ENCODE measurements at places on chromosomes 13 and 19.

- no peak for DNase-seq
Measured at GRCh38 chr19:3606174-3606689, 443 bp downstream of the TBXA2R start.

GRCh38 chr13:106686163-106686562 lies 118.2 kb upstream of the ARGLU1 start:
- DNase-seq: no peak

DNA sequence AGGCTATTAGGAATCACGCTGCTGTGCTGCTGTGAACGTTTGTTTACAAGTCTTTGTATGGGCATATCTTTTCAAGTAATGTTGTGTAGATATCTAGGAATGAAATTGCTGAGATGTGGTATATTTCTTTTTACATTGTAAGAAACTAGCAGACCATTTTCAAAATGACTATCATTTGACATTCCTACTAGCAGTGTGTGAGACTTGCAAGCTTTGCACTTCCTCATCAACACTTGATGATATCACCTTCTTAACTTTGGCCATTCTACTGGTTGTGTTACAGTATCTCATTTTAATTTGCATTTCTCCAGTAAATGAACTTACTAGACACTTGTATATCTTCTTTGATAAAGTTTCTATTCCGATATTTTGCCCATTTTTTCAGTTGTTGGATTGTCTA lies 12.1 kb downstream of the METTL21C start:
- DNase-seq: no peak

GRCh38 chr19:49186108-49186507 lies 28.5 kb downstream of the TRPM4 start:
- no peak for DNase-seq

DNA sequence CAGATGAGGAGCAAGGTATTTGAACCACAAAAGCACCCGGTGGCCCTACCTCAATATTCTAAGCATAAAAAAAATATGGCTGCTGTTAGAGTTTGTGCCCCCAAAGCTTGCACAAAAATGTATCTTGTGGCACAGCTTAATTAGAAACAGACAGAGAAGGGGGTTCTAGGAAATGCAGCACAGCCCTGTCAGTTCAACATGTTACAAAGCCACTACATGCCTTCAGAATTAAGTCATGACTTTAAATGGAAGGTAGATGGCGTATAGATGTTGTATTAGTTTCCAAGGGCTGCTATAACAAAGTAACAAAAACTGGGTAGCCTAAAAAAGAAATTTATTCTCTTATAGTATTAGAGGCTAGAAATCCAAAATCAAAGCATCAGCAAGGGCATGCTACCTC lies 703.8 kb downstream of the DIAPH3 start:
- no peak for DNase-seq

- no peak for DNase-seq
Measured at GRCh38 chr13:79423801-79424642, 18.0 kb upstream of the RBM26 start.

GRCh38 chr13:76871432-76871831 lies 14.8 kb downstream of the KCTD12 start:
- DNase-seq: no peak

- DNase-seq: no peak
Measured at GRCh38 chr13:98941126-98941525, 36.7 kb downstream of the DOCK9 start.

DNA sequence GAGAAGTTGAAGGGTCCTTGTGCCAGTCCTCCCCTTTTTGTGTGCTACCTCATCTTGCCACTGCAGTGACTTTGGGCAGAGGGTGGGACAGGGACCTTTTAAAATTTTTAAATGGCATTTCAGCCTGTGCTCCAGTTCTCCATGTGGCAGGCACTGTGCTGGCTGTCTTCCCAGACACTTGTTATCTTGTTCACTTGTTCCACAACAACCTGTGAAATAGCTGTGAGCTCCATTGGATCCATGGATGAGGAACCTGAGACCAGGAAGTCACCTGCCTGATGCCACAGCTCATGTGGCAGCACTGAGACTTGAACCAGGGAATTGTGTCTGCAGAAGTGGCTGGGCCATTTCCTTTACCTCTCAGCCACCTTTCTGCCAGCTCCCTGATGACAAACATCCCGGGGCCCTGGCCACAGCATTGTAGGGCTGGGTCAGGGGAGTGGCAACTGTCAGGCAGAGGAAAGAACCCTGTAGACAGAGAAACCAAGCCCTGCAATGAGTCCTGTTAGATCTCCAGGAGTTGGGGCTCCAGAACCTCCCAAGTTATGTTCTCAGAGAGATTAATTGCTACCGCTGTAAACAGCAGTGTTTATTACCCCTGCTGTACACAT lies 6.4 kb downstream of the EGLN2 start:
- DNase-seq: no peak

DNA sequence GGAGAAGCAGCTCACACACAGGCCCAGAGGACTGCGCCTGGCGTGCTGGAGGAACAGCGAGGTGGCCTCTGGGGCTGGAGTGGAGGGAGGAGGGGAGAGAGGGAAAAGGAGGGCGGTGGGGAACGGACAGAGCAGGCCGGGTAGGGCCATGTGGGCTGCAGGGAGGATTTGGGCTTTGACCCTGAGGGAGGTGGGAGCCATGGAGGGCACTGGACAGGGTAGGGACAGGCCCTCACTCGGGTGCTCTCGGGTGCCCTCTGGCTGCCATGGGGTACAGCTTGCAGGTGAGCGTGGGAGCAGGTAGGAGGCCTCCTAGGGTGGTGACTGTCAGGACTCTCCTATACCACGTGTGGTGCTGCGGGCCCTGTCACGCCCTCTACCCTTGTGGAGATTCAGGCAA lies 22.8 kb downstream of the PLIN4 start:
- no peak for DNase-seq

DNA sequence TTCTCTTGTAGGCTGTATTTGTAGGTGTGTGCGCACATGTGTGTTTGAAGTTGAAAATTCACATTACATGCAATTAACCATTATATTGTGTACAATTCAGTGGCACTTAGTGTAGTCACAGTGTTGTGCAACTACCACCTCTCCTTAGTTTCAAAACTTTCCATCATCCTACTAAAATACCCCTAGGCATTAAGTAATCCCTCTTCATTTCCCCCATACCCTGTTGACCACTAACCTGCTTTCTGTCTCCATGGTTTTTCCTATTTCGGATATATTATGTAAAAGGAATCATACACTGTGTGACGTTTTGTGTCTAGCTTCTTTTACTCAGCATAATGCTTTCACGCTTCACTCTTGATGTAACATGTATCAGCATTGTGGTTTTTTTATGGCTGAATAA lies 16.1 kb downstream of the LSM14A start:
- DNase-seq: no peak

DNA sequence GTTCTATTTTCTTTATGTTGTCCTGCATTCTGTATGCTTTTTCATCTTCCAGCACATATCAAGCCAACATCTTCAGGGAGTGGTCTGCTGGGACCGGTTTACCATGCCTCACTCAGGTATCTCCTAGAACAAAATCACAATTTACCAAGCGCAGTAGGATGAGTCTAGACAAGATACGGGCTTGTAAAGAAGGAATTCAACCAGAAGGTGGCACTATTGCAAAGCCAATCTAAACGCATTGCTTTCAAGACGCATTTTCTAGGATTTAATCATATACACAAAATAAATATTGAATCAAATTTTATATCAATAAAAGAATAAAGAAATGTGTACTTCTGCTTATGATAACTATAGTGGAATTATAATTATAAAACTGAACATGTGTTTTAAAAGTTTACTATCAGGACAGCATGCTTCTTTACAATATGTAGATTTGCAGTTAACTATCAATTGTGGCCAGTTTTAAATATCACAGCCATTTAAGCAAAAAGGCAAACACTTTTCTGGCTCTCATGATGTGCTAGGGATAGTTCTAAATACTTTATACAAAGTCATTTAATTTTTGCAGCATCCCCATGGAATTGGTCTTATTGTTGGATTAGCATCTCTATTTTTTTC lies 16.1 kb upstream of the TPP2 start:
- no peak for DNase-seq

- no peak for DNase-seq
Measured at GRCh38 chr19:42577016-42577415, 17.7 kb downstream of the CEACAM8 start.

DNA sequence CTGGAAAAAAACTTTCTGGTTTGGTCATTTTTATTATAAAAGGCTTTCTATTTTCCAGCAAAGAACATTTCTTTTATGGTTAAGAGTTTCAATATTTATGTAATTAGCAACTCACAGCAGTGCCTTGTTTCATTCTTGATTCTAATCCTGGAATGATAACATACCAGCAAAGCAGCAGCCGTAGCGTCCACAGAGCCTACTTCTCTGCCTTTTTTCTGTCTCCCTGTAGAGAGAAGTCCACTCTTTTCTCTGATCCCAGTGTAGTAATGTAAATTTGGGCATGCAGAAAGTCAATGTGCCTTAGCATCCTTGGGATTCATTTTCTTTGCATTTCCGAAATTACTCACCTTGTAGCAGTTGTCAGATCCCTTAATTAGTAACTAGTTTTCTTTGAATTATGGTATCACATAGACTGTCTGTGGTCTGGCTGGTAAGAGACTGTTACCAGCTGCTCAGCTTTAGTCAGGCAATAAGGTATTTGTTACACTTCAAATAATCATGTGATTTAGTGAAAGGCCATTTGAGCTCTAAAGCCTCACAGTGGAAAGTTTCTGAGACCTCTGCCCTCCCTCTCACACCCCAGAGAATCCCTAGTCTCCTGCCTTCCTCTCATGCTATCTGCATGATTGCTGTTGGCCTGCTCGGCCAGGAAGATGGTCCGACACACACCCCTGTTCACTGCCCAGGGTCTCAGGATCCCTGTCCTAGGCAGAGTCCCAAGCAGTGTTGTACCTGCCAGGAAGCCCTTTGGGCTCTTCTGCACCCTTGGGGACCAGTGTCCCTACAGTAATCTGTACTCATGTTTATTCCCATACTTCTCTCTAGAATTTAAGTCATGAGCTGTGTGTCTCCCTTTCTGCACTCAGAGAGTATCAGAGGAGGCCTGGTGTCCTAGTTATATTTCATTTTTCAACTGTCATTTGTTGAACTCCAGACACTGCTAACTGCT lies 86.3 kb downstream of the LRCH1 start:
- no peak for DNase-seq

DNA sequence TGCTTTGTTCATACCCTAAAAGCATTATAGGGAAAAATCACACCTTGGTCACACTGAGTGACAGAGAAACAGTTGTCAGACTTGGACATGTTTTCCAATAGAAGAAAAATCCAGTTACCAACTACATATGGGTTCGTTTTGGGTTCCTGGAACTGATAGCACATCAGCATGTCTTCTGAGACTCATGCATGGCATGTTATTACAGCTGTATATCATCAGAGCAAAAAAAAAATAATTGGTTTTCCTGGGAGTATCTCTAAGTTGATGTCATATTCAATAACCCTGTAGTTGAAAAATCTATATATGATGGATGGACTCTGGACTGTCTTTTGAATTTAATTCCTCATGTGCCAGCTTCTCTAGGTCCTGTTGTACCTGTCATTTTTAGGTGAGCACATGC lies 211.6 kb downstream of the DNAJC15 start:
- DNase-seq: no peak

DNA sequence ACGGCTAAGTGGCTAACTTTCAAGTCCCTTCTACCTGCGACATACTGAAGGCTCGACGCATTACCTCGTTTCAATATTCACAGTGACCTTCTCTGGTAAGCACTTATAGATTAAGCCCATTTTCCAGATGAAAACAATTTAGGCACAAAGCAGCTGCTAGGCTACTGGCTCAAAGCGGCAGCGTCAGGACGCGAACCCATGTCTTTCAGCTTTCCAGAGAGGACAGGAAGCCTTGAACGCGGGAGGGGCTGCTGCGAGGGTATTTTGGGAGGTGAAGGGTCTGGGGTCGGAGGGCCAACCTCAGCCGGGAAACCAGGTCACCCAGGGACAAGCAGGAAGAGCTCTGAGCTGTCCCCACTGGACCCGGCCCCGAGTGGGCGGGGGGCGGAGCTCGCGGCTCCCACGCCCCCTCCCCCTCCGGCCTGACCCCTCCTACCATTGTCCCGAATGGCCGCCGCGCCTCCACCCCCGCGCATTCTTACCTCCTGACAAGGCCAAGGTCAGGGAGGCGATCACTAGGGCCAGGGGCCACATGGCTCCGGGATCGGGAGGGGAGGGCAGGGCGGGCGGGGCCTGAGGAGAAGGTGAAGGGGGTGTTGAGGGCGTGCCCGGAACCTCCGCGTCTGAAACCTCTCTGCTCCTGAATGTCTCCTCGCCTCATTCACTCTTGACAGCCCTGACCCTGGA lies at the start of gene KLK13:
KLK13 (minus strand) TSS at position 559 of the 687 bp plus-strand sequence; CDS start at position 534, 25 bp downstream.
- no peak for DNase-seq

DNA sequence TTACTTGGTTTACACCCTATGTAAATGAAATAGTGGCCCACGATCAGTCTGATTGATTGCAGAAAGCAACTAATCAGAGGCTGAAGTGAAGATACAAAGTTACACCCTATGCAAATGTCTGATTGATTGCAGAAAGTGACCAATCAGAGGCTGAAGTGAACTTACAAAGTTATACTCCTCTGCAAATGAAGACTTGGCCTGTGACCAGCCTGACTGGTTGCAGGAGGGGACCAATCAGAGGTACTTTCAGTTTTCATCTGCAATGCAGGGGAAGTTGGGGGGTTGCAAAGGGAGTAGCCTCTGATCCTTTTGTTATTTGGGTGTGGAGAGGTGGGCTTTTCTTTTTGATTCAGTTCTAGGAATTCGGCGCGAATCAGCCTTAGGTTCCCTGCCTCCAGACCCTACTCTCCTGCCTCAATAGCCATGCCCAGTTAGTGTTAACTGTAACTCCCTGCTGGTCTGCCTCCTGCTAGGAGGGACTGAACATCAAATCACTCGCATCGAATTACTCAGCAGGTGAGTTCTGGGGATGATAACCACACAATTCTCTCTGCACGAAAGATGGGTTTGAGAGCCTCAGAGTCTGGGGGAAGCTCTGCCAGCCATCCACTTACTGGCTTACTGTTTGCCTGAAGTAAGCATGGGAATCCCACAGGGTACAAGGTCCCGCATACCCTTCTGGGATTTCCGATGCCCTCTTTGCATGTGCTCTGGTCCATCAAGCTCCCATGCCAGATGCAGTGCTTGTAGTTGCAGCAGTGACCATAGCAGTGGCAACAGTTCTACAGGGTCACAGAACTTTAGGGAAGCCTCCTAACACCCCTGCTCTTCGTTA lies 7.5 kb downstream of the ARL11 start:
- DNase-seq: no peak

- DNase-seq: no peak
Measured at GRCh38 chr19:49911381-49912145, 14.9 kb upstream of the IL4I1 start.

All from GM12864 (cell line).